ENCODE measurements at places on chromosomes 1 and 21. TPM values are rescaled to one million over a fixed set of nuclear protein-coding genes. Genes with fewer than 3 reads are reported as not detected.
A peak's percentile ranks its signal among the peaks of the same experiment; 100 is the strongest.

- H3K27ac ChIP-seq: no peak overlapping the region
- H3K27me3 ChIP-seq: no peaks in the 10 kb centered on the region
- H3K4me3 ChIP-seq: no peak overlapping the region
- DNase-seq: no peak
- H3K4me1 ChIP-seq: no peaks in the 10 kb centered on the region
Observed at GRCh38 chr1:210800301-210800700, 333.6 kb downstream of the KCNH1 start.

- no peak overlapping the region for H3K27ac ChIP-seq
- H3K4me3 ChIP-seq: no peak overlapping the region
- H3K36me3 ChIP-seq: no peaks in the 10 kb centered on the region
- H3K27me3 ChIP-seq: no peaks in the 10 kb centered on the region
Observed at GRCh38 chr1:61921435-61921834, 179.2 kb downstream of the PATJ start.

Gene LRRN2
- not detected for polyA plus RNA-seq

GRCh38 chr1:202643397-202644218 is 66.6 kb downstream of the SYT2 start:
- no peaks in the 10 kb centered on the region for H3K4me1 ChIP-seq
- no peaks in the 10 kb centered on the region for H3K36me3 ChIP-seq
- H3K27me3 ChIP-seq: peaks cover 6% of the 10 kb centered on the region
- no peak for DNase-seq
- no peak overlapping the region for H3K4me3 ChIP-seq

DNA sequence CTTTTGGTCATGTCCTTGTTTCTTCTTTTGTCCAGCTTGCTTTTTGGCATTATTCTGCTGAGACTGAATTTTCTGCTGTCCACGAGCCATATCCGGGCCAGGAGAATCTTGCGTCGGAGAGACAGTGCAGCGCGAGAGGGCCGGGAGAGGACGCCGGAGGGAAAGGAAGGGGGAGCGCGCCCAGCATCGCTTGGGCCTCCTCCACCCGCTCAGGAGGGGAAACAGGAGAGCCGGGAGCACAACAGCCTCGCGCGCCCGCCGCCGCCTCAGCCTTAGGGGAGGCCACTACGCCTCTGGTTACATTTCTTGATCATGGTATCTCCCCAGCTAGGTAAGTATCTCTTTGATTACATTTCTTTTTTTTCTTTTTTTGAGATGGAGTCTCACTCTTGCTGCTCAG is 7.4 kb upstream of the DEGS1 start:
- H3K27ac ChIP-seq: no peak overlapping the region
- no peak for DNase-seq
- no peaks in the 10 kb centered on the region for H3K4me1 ChIP-seq
- H3K36me3 ChIP-seq: no peaks in the 10 kb centered on the region
- H3K27me3 ChIP-seq: no peaks in the 10 kb centered on the region

DNA sequence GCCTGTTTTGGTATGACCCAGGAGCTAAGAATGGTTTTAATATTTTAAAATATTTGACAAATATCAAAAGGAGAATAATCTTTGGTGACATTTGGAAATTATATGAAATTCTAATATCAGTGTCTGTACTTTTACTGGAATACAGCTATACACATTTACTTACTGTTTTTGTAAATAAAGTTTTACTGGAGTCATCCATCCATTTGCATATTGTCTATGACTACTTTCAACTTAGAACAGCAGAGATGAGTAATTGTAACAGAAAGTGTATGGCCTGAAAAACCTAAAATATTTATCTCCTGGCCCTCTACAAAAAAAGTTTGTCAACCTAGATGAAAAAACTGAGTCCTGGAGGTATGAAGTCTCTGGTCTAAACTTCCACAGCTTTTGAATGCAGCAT is 5.8 kb upstream of the MAP3K7CL start:
- peak overlapping the region; percentile 43 for H3K4me3 ChIP-seq
- no peaks in the 10 kb centered on the region for H3K36me3 ChIP-seq
- H3K27ac ChIP-seq: peak overlapping the region; percentile 80

Gene SH2D1B
- not detected for polyA plus RNA-seq

Gene TEKT2
- not detected for polyA plus RNA-seq

Gene CYP4Z1
- not detected for polyA plus RNA-seq

GRCh38 chr1:5995871-5996630 is 3.8 kb upstream of the NPHP4 start:
- H3K4me3 ChIP-seq: no peak overlapping the region
- H3K4me1 ChIP-seq: peaks cover 12% of the 10 kb centered on the region
- H3K36me3 ChIP-seq: peaks cover 4% of the 10 kb centered on the region
- no peak for DNase-seq
